ENCODE measurements at places on chromosomes 6 and 20.

DNA sequence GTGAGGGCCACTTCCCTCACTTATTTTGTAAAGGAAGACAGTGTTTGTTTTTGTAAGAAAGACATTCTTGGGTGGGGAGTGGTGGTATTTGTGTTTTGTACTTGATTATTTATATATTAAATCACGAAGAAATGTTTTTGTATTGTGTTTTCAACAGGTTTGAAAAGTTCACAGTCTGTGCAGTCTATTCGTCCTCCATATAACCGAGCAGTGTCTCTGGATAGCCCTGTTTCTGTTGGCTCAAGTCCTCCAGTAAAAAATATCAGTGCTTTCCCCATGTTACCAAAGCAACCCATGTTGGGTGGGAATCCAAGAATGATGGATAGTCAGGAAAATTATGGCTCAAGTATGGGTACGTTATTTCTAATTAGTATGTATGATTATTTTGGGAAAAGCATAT lies 137.2 kb downstream of the NCOA3 start:
- no peak for DNase-seq

DNA sequence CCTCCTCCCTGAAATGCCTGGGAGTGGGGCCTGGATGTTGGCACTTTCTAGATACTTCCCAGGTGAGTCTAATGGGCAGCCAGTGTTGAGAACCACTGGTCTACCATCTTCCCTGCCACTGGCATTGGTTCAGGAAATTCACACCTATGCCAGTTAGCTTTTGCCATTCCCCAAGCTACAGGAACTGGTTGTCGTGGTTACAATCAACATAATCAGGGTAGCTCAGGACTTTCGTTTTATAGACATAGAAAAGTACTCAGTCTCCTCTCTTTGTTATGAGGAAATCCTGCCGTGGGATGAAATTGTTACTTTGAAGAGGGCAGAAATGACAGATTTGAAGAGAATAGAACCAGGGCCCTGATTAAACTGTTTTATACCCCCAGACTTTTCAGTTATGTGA lies 127.9 kb upstream of the FOXO3 start:
- DNase-seq, result no peak

GRCh38 chr6:1498491-1499113 lies 109.2 kb downstream of the FOXF2 start:
- DNase-seq, result no peak

- DNase-seq, result no peak
Measured at GRCh38 chr6:142732790-142733189, 212.2 kb downstream of the HIVEP2 start.

- no peak for DNase-seq
Measured at GRCh38 chr20:823574-823902, 10.0 kb upstream of the FAM110A start.

GRCh38 chr6:161303628-161304340 lies 29.9 kb upstream of the AGPAT4 start:
- no peak for DNase-seq

- peak; percentile 91 for DNase-seq
Measured at GRCh38 chr20:62791301-62792181, 4.7 kb upstream of the MRGBP start.

DNA sequence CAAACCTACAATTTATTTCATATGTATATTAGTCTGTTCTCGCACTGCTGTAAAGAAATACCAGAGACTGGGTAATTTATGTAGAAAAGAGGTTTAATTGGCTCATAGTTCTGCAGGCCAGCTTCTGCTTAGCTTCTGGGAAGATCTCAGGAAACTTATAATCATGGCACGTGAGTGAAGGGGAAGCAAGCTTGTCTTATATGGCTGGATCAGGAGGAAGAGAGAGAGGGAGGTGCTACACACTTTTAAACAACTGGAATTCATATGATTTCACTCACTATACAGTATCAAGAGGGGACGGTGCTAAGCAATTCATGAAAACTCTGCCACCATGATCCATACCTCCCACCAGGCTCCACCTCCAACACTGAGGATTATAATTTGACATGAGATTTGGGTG lies 29.9 kb downstream of the PHACTR2 start:
- DNase-seq, result no peak

DNA sequence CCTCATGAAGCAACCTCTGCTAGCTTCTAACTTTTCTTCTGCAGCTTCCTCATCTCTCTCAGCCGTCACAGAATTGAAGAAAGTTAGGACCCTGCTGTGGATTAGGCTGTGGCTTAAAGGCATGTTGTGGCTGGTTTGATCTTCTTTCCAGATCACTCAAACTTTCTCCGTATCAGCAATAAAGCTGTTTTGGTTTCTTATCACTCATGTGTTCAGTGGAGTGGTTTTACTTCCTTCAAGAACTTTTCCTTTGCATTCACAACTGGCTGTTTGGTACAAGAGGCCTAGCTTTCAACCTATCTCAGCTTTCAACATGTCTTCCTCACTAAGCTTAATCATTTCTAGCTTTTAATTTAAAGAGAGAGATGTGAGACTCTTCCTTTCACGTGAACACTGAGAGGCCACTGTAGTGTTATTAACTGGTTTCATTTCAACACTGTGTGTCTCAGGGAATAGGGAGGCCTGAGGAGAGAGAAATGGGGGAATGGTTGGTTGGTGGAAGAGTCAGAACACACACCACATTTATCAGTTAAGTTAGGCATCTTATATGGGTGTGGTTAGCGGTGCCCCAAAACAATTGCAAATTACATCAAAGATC lies 17.2 kb downstream of the ZSCAN23 start:
- DNase-seq, result no peak

- DNase-seq, result peak; percentile 73
Measured at GRCh38 chr6:106974336-106974998, at the start of gene CD24. TSS of gene CD24 (minus strand) at chr6:106974729. CDS start at chr6:106974646, 83 bp downstream.

- DNase-seq, result no peak
Measured at GRCh38 chr6:166251211-166251610, 57.0 kb downstream of the PRR18 start.

- DNase-seq, result no peak
Measured at GRCh38 chr6:112044856-112045255, 9.0 kb upstream of the CCN6 start.

DNA sequence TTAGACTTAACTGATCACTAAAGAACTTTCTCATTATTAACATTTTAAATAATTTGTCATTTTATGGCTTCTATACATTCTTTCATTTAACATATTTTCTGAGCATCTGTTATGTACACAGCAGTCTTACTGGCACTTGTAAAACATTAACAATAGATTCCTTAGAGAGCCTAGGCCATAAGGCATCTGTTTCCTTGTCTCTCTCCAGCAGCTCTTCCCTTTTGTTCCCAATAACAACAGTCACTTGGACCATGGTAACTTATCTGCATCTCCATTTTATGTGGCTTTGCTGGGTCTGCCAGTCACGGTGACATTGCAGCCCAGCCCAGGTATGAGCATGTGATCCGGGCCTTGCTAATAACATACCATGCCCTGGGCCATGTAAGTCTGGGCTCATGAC lies 11.7 kb upstream of the TASP1 start:
- no peak for DNase-seq

- no peak for DNase-seq
Measured at GRCh38 chr6:21053612-21054011, 519.4 kb downstream of the CDKAL1 start.

GRCh38 chr20:46610145-46610544 lies 41.1 kb downstream of the SLC13A3 start:
- no peak for DNase-seq

GRCh38 chr6:2958331-2958711 lies 13.0 kb downstream of the SERPINB6 start:
- DNase-seq, result no peak

GRCh38 chr6:16949716-16950115 lies 152.1 kb upstream of the STMND1 start:
- DNase-seq, result no peak

DNA sequence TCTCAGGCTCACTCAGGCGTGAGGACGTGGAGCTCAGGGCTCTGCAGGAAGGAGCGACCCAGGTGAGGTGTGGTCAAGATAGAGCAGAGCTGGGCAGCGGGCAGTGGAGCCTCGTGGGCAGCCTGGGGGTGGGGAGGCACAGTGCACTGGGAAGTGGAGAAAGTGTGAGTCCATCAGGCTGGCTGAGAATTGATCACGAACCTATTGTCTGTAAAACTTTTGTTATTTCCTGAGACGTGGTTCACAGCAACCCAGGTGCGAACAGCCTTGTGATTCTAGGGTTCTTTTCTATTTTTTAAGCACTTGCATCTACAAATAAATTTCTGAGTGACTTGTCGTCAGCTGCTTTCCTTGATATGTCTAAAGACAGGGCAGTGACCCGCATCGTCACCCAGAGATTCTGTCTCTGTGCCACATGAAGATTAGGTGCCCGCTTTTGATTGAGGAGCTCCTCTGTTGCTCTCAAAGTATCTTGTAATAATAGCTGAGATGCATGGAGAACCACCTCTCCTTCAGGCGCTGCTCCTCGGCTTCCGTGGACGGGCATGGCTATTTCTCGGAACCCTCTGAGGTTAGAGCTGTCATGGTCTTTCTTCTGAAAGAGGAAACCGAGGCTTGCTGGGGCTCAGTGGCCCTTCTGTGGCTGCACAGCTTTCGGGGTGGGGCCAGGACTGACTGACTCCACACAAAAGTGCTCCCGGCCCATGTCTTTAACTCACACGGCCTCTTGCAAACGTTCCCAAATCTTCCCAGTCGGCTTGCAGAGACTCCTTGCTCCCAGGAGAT lies 662 bp upstream of the CCR6 start:
- DNase-seq, result no peak

DNA sequence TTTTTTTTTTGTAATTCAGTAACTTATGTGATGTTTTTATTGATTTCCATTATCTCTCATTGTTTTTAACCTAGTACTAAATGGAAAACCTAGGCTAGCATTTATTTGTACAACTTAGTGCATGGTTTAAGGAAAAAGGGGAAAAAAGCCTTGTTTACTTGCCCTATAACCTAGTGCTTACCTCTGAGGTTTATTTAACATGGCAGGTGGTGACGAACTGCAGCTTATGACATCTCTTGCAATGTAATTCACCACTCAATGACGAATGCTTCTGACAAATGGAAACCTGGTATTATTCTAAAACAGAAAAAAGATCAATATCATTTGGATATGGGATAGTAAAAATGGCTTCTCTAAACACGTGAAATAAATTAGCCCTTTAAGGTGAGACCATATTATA lies 618.6 kb upstream of the FLRT3 start:
- DNase-seq, result no peak

DNA sequence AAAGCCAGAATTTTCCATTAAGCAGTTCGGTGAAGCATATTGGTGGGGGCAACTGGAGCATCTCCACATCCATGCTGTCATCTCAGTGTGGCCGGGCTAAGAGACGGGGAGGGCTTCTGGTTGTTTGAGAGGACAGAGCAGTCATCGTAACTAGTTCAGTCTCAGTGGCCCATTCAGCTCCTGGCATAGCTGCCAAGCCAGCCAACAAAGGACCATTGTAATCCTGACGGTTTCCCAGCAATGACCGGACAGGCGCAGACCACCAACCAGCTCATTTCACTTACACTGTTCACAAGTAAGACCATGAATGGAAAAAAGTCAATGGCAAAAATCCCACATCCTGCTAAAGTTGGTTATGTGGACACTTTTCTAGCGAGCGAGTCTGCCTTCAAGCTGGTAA lies 14.9 kb upstream of the HDDC2 start:
- no peak for DNase-seq

- no peak for DNase-seq
Measured at GRCh38 chr6:155388591-155388990, 67.0 kb downstream of the NOX3 start.

- no peak for DNase-seq
Measured at GRCh38 chr6:126170433-126170832, 169.5 kb upstream of the CENPW start.

GRCh38 chr20:11216451-11217314 lies 542.9 kb upstream of the JAG1 start:
- DNase-seq, result no peak

- no peak for DNase-seq
Measured at GRCh38 chr6:127191716-127192115, 73.2 kb downstream of the RSPO3 start.

DNA sequence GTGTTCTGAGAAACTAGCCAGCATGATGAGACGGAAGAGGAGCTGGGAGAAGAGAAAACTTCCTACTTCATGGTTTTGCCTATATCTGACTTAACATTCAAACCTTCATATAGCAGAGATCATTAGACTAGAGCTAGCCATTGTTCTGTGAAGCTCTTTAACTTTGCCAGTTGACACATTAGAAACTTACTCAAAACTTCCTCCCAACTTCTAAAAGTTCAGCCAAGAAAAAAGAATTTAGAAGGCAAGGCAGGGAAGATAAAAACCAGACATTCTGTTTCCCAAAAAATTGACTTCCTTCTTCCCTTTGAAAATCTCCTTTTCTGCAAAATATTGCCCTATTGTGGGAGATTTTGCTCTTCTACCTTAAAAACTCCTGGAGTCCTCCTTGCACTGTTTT lies 134.8 kb upstream of the UST start:
- no peak for DNase-seq

Measured in left hindlimb (tissue), 1 donor.